AG20443 (cell line): ENCODE measurements at places on chromosomes 7 and 10.

DNA sequence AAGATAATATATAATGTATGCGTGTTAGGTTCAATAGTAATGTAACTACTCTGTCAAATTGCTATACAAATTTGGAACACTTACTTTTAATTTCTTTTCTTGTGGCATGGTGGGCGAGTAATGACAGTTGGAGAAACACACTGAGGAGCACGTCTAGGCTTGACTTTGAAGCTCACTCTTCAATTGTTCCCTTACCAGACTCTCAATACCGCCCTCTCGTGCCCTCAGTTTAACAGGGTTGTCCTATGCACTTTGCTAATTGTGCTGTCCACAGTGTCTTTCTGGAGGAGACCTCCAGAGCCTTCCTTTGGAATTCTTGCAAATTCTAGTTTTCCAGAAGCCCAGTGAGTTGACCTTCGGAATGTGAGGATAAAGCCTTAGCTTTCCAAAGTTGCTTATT lies 107.2 kb upstream of the RELN start:
- peak; percentile 30 for DNase-seq

- DNase-seq, result no peak
Observed at GRCh38 chr7:158019726-158020705, 567.6 kb downstream of the PTPRN2 start.

DNA sequence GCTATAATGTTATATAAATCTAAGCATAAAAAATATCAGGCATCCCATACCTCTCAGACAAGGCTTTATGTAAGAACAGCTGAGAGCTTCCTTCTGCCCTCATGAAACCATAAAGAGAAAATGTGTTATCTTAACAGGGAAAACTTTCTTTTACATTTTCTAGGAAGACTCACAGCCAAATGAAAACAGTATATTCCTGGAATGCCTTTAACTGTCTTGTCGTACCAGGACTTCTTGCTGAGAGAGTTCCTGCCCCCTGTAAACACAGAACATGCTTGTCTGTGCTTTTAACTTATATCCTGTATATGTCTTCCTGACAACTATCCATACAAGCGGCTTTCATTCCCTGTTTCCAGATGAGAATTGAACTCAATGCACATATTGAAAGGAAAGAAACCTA lies 64.8 kb upstream of the AHR start:
- DNase-seq, result no peak

- peak; percentile 53 for DNase-seq
Observed at GRCh38 chr10:34655286-34656170, 159.6 kb downstream of the PARD3 start.

DNA sequence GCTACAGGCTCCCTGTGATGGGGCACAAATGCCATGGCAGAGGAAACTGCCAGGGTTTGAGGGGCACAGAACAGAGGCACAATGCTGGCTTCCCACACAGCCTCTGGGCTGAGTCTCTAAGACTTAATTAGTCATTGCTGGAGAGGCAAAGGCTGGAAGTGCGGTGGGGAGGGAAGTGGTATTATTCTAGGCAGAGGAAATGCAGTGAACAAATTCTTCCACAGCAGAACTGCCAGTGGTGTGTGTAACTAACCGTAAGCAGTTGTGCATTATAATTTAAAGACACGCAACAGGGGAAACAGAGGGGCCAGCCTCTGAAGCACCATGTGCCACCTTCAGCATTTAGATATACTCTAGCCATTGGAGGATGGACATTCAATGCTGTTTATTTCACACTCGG lies 12.8 kb downstream of the ICA1 start:
- DNase-seq, result no peak

- DNase-seq, result peak; percentile 22
Observed at GRCh38 chr7:25216837-25217236, 11.4 kb downstream of the NPVF start.

GRCh38 chr10:128576336-128576735 lies 450.1 kb upstream of the MKI67 start:
- no peak for DNase-seq

DNA sequence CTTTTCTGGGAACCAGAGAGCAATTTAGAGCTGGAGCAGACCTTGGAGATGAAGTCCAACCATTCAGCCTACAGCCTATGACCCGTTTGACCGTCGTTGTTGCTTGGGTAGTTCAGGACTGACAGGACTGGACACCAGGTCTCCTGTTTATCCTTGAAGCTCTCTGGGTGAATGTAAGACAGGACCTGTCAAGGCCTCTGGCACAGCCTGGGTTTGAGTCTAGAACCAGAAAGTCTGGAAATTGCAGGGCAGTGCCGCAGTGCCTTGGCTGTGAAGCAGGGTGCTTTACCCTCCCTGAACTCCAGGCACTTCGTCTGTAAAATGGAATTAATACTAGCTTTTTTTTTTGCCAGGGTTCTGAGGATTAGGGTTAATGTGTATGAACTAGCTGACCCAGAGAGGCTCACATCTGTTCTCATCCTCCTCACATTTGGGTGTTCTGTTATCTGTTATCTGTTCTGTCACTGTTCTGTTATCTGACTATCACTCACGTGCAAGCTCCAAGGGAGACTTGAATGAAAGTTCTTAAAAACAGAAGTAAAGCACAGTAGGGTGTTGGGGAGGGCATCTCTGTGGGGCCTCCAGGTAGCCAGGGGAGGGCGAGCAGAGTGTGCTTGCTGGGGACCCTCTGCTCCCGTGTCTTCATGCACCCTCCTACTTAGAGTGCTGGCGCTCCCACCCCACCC lies 9.9 kb downstream of the BLVRA start:
- no peak for DNase-seq

DNA sequence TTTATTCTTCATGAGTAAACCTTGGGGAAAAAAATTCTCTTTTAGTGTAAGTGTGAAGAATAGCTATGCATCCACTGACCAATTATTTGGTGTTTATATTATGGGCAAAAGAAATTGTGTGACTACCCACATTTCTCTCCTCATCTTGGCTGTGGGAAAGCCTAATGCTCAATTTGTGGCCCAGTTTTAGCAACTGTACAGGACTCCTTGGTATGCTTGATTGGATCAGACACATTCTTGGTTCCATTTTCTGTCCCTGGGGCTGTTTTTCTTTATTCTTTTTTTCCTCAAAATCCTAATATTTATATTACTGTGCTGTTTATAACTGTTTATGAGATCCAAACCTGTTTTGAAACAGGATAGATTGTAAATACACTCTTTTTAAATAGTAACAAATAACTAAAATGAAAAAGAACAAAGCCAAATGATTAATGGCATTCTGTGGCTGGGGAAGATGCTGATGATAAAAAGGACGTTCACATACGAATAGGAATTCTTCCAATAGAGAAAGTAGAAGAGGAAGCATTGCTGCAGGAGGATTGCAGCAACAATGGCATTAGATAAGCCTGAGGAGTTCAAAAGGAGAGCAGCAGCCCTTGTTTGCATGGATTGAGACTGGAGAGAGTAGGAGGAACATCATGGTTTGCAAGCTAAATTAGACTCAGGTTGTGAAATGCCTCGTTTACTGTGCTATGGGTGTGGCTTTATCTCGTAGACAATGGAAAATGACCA lies 580.5 kb downstream of the INHBA start:
- DNase-seq, result no peak

- DNase-seq, result no peak
Observed at GRCh38 chr7:155969192-155969929, 157.1 kb upstream of the SHH start.

GRCh38 chr7:68103319-68103718 lies 1106.7 kb downstream of the TYW1 start:
- no peak for DNase-seq

DNA sequence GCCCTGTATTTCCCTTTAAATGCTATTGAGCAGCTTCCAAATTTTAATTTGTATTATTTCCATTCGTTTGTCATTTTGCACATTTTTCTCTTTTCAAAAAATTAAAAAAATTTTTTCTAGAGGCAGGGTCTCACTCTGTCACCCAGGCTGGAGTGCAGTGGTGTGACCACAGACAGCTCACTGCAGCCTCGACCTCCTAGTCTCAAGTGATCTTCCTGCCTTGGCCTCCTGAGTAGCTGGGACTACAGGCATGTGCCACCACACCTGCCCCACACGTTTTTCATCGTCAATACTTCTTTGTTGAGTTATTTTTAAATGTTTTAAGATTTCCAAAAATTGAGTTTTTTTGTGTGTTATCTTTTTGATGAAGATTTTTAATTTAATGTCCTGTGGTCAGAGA lies 4.7 kb downstream of the RPA3 start:
- DNase-seq, result no peak

- DNase-seq, result no peak
Observed at GRCh38 chr7:94778711-94779459, 123.0 kb upstream of the SGCE start.

DNA sequence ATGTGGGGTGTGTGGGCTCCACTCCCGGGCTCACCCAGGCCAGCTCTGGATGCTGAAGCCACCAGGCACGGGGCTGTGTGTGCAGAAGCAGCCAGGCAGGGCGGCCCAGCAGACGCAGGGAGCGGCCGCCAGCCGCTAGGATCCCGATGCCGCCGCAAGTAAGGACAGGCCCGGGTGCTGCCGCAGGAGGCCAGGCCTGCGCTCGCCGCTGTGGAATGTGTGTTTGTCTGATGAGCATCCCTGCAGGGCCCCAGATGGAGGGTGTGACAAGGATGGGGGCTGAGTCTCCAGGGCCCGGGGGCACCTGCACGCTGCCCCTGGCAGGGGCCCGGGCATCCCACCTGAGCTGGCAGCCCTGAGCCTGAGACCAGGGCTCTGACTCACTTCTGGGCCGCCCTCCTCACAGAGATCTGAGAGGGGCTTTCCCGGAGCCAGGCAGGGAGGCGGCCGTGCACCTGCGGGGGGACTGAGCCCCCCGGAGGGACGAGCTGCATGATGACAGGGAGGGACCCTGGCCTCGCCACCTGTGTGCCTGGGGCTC lies 101.5 kb downstream of the FOXL3 start:
- no peak for DNase-seq

DNA sequence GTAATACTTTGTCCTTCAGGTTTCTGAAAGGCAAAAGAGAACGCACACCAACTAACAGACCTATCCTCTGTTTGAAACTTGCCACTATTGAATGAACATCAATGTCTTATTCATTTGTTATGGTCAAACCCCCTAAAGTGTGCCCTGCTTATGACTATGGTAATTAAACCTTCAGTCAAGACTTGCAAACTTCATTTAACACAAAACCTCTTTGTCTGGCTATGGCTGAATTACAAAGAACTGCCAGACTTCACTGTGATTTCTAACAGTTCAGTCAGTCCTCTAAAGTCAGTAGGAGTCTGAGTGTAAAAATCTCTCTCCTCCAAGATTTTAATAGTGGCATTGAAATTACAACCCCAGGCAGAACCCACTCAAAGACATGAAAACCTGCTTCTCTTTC lies 702.5 kb upstream of the LRRN3 start:
- DNase-seq, result no peak

- DNase-seq, result no peak
Observed at GRCh38 chr10:131802156-131802915, 98.5 kb upstream of the PPP2R2D start.

DNA sequence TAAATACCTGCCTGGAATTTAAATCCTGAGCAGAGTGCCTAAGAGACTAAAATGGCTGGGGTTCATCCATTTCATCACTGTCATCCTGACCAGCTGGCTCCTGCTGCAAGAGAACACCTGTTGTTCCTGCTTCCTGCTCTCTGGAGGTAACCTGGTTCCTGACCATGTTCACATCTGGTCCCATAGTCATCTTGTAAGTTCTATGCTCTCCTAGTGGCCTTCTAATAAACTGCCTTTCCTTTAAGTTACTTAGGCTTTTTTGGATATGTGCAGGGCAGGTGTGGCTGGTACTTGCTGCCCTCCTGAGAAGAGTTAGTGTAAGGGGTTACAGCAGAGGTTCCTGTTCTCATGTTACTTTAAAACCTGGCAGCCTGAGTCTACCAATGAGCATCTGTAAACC lies 80.0 kb downstream of the NRCAM start:
- no peak for DNase-seq

DNA sequence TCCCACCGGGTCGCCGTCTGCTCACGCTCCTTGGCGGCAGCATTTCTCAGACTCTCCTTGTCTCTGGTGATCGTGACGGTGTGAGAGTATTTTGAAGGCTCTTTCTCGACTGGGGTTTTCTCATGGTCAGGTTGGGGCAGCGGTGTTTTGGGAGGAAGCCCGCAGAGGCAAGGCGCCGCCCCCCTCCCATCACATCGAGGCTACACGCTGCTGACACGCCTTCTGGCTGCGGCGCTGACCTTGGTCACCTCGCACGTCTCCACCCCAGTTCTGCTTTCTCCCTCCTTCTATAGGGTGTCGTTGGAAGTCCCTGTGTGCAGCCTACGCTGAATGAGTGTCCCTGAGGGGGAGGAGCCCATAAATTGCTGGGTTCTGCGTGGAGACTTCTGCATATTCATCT lies 55.2 kb downstream of the GLRX3 start:
- DNase-seq, result no peak

- peak; percentile 85 for DNase-seq
Observed at GRCh38 chr7:112510001-112510742, 29.4 kb downstream of the LSMEM1 start.

DNA sequence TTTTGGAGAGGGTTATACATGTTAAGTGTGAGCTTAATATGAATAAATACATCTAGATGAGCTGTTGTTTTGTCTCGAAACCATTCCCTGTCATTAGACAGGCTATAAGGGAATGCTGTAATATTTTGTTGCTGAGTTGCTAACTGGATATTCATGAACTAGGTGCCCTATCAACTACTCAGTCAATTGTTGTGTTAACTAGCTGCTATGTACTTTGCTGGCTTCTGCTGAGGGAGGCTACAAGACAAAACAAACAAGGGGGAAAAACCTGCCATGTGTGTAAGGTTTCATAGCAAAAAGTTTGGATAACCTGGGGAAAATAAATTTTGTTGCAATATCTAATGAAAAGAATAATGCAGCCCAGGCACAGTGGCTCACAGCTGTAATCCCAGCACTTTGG lies 110.4 kb downstream of the CSTF2T start:
- DNase-seq, result no peak

GRCh38 chr7:2530071-2530987 lies 10.8 kb downstream of the LFNG start:
- peak; percentile 45 for DNase-seq

DNA sequence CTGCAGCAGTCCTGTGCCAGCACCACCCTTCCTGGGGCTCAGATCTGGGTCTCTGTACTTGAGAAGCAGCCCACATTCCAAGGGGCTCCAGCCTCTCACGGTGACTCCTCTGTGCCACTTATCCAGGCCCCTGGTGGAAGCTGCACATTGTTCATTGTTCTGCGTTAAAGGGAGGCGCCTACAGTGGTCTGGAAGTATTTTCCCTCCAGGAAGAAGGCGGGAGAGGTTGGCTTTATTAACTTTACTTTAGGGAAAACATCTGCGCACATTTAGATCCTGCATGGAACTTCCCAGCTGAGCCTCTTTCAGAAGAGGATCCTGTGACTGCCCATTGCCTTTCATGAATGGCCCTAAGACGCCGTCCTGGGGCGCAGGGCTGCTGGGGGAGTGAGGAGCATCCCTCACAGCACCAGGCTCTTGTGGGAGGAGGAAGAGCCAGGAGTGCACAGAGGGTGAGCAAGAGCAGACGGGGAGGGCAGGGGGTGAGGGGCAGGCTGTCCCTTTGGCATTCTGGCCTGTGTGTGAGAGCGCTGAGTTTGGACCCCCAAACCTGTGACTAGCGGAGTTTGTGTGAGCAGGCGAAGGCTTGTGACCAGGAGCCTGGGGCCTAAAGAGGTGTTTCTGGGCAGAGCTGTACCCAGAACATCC lies 98.6 kb upstream of the BTBD16 start:
- DNase-seq, result no peak
